ENCODE measurements at places on chromosomes 11 and 22. TPM values are rescaled to one million over a fixed set of nuclear protein-coding genes. Genes with fewer than 3 reads are reported as not detected.

DNA sequence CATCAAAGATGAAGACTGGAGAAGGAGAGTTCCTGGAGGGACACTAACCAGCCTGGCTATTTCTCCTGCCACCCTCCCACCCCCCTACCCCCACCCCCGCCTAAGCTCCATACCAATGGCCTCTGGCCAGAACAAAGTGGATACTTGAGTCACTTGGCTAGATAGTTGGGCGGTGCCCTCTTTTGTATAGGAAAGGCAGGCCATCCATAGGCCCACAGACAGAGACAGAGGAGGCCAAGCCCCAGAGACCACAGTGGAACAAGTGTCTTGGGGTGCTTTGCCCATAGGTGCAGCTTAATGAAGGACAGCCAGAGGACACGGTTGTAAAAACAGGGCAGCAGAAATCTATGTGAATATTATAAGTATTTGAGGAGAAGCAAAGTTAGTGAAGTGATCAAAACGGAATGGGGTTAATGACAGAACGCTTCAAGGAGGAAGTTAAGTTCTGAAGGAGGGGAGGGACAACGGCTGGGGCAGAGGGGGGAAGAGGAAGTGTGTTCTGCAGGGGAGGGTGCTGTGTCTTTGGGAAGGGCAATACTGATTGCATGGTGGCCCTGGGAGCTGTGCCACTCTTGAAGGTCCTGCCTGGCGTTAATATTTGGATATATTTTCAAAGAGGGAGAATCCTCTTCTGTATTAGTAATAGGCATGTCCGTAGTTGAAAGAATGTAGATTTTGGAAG, 32.7 kb downstream of the FLI1 start:
- peak overlapping the region; percentile 56 for H3K27ac ChIP-seq
- H3K27me3 ChIP-seq, result no peaks in the 10 kb centered on the region
- peaks cover 50% of the 10 kb centered on the region for H3K4me1 ChIP-seq
- H3K4me3 ChIP-seq, result no peak overlapping the region
- no peaks in the 10 kb centered on the region for H3K36me3 ChIP-seq

DNA sequence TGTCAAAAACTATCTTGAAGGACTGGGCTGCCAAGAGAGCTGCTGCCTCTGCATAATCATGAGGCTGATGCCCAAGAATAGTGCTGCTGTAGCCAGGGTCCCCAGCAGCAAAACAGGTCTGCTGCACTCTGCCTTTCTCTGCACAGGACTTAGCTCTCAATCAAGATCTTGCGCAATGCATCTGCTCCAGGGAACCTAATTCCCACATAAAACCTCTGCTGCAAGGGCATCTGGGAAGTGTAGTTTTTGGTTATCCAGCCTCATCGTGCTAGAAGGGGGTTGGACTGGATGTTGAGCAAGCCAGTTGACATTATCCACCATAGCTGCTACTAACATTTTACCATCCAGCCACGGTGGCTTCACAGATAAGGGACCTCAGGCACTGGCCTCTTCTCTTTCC, 192.7 kb downstream of the C11orf91 start:
- H3K4me1 ChIP-seq, result no peaks in the 10 kb centered on the region
- no peak overlapping the region for H3K4me3 ChIP-seq
- H3K27ac ChIP-seq, result no peak overlapping the region
- DNase-seq, result no peak
- H3K27me3 ChIP-seq, result no peaks in the 10 kb centered on the region

DNA sequence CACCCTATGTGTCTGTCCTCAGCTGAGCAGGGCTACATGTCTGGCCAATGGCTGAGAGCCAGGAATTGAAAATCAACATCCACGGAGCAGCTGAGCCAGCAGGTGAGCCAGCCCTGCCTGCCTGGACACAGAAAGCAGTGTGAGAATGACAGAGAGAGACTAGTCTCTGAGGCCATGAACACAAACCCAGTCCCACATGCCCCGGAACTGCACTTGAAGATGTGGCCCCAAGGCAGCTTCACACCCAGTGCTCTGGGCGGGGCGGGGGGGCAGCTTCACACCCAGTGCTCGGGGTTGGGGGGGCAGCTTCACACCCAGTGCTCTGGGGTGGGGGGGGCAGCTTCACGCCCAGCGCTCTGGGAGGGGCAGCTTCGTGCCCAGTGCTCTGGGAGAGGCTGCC, 37.6 kb downstream of the TRMU start:
- no peaks in the 10 kb centered on the region for H3K4me1 ChIP-seq
- no peaks in the 10 kb centered on the region for H3K27me3 ChIP-seq
- no peak for DNase-seq
- H3K36me3 ChIP-seq, result no peaks in the 10 kb centered on the region
- H3K4me3 ChIP-seq, result no peak overlapping the region

GRCh38 chr11:98630736-98631135, 390.0 kb upstream of the CNTN5 start:
- no peaks in the 10 kb centered on the region for H3K4me1 ChIP-seq
- H3K4me3 ChIP-seq, result no peak overlapping the region
- no peaks in the 10 kb centered on the region for H3K27me3 ChIP-seq

Gene CCDC188
- total RNA-seq, result not detected

Gene SAA1
- not detected for total RNA-seq

DNA sequence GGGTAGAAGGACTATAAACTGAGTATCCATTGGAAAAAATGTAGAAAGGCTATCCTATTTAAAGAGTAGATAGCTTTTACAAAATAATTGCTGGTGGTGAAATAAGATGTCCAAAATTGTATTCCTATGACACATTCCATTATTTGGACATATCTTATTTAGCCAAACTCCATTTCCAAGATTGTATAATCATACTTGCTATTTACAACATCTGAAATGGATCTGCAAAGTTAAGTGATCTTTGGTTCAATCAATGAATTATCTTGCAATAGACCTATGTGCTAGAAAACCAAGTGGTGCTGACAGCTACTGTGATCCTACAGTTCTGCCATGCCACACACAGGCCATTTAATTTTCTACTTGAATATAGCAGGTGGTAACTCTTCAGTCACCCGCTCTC, 11.0 kb upstream of the BLID start:
- H3K4me3 ChIP-seq, result no peak overlapping the region
- H3K4me1 ChIP-seq, result no peaks in the 10 kb centered on the region
- H3K27ac ChIP-seq, result no peak overlapping the region
- H3K27me3 ChIP-seq, result no peaks in the 10 kb centered on the region
- H3K36me3 ChIP-seq, result no peaks in the 10 kb centered on the region
- DNase-seq, result no peak

- H3K36me3 ChIP-seq, result no peaks in the 10 kb centered on the region
- DNase-seq, result no peak
- H3K4me1 ChIP-seq, result no peaks in the 10 kb centered on the region
- no peaks in the 10 kb centered on the region for H3K27me3 ChIP-seq
Observed at GRCh38 chr11:8207080-8208000, 38.5 kb upstream of the RIC3 start.

DNA sequence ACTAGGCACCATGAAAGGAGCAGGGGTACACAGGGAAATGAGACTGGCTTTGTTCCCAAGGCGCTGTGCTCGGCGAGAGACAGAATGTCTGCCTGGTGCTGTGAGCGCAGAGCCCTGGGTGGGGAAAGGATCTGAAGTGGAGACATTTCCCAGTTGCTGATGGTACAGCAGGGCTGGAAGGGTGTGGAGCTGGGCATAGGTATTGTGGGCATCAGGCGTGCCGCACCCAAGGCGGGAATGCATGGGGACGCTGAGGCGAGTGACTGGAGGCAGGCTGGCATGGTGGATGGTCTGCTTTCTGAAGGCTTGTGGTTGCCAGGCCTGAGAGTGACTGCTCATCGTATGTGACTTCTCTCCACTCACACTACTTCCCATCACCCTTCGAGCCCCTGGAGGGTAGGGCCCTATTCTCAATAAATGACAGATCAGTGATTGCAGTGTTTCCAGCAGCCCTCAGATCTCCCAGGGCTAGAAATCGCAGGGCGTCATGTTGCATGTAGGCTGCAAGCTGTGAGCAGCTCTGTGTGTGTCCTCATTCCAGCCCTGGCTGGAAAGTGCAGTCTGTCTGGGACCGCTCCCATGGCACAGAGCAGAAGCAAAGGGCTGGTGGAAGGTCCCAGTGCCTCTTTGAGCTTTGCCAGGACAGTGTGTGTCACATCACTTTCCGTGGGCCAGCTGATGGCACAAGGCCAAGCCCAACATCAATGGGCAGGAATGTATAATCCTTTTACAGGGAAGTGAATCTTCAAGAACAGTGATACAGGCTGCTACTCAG, 67.7 kb downstream of the TBC1D22A start:
- no peak overlapping the region for H3K4me3 ChIP-seq
- no peaks in the 10 kb centered on the region for H3K36me3 ChIP-seq
- H3K4me1 ChIP-seq, result peaks cover 30% of the 10 kb centered on the region
- no peak overlapping the region for H3K27ac ChIP-seq
- no peak for DNase-seq

Gene SESN3
- 52.8 TPM for total RNA-seq

Gene RIC3
- total RNA-seq, result 2.8 TPM

GRCh38 chr11:2178906-2179494, 7.4 kb upstream of the TH start:
- no peak overlapping the region for H3K4me3 ChIP-seq
- DNase-seq, result no peak
- H3K36me3 ChIP-seq, result no peaks in the 10 kb centered on the region

GRCh38 chr22:28180804-28181731, 262.0 kb upstream of the PITPNB start:
- no peak for DNase-seq
- H3K4me3 ChIP-seq, result no peak overlapping the region
- H3K27ac ChIP-seq, result no peak overlapping the region
- H3K4me1 ChIP-seq, result no peaks in the 10 kb centered on the region
- H3K36me3 ChIP-seq, result no peaks in the 10 kb centered on the region
- no peaks in the 10 kb centered on the region for H3K27me3 ChIP-seq

- peaks cover 8% of the 10 kb centered on the region for H3K4me1 ChIP-seq
- no peak overlapping the region for H3K4me3 ChIP-seq
- peak; percentile 70 for DNase-seq
Observed at GRCh38 chr22:18060646-18061620, 16.9 kb upstream of the PEX26 start.

- H3K4me1 ChIP-seq, result peaks cover 5% of the 10 kb centered on the region
- no peak for DNase-seq
- H3K27me3 ChIP-seq, result no peaks in the 10 kb centered on the region
Observed at GRCh38 chr22:20012741-20013331, 3.8 kb downstream of the ARVCF start.

DNA sequence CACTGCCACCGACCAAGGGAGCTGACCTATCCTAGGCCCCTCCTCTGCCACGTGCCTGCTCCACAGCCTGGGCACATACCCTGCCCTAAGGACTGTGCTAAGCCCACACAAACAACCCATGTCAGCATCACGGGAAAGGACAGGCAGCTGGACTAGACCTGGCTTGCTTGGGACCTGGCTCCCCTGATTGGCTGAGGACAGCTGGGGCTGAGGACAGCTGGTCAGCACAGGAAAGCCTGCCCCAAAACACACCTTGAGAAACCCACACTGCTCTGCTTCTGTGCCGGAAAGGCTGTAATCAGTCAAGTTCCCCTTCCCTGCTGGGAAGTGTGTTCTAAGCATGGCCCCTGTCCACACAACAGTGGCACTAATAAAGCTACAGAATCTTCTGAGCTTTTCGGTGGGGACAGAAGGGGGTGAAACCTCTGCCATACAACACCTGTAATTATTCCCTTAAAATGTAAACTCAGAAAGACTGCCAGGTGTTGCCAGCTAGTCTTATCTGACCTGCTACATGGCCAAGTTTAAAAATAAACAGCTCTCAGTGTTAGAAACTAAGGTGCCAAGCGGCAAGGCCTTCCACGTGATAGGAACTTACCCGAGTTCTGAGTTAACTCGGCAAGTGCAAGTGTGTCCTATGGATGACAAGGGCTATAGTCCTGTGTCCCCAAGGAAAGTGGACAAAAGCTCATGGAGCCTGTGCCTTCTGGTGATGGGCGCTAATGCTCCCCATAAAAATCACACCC, 35.7 kb upstream of the ARFGAP3 start:
- H3K4me1 ChIP-seq, result no peaks in the 10 kb centered on the region
- no peak for DNase-seq
- H3K27ac ChIP-seq, result peak overlapping the region; percentile 18
- no peaks in the 10 kb centered on the region for H3K36me3 ChIP-seq

DNA sequence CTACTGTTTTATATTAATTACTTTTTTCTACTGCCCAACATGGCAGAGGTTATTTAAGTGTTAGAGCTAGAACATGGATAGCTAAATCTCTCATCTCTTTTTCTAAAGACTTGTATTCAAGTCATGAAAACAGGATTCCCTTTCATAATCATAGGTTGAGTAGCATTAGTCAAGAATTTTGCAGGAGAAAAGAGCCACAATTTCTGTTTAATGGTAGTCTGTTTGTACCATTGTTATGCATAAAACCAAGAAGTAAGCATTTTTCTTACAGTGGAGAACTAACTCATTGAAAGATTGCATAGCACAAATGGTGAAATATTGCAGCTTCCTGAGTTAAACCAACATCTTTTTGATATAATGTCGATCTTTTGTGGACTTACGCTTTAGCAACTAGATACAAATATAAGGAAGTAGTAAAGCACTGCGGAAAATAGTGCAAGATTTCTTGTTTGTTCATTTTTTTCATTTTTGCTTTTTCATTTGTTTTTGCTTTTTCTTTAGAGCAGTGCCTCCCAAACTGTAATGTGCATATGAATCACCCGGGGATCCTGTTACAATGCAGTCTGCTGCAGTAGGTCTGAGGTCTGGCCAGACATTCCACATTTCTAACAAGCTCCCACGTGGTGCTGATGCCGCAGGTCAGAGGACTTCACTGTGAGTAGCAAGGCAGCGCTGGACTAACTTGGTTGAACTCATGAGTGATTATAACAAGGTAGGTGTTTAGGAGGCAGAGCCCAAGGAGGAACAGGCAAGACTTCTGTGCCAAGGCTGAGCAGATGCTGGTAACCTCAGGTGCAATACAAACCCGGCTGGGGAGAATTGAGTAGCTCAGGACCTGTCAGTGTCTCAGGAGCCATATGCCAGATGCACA, 4.6 kb downstream of the ETS1 start:
- H3K27ac ChIP-seq, result no peak overlapping the region
- no peak for DNase-seq
- H3K36me3 ChIP-seq, result no peaks in the 10 kb centered on the region
- H3K4me3 ChIP-seq, result no peak overlapping the region

DNA sequence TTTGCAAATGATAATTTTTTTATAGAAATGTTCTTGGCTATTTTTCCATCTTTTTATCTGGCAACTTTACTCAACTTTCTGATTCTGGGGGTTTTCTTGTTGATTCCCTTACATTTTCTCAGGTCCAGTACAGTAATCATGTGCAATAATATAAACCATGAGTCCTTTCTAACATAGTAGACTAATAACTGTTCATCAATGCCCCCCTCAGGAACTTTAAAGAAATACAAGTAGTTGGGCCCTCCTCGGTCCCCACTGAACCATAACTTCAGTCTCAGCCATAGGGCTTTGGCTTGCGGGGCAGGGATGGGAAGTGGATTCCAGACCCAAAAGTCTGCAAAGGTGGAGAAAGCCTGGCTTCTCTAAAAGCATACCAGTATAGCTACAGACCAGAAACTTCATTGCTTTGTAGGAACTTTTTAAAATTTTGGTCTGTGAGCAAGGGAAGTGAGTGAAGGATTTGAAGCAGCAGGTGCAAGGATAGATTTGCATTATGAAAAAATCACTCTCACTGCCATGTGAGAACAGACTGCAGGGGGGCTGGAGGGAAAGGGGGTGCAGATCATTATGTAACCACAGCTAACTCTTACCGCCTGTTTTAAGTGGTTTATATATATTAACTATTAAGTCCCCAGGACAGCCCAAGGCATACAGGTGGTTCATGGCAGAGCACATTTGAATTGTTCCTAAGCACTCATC, 10.4 kb upstream of the TUB start:
- no peak for DNase-seq
- H3K4me3 ChIP-seq, result no peak overlapping the region
- H3K27ac ChIP-seq, result no peak overlapping the region
- H3K27me3 ChIP-seq, result no peaks in the 10 kb centered on the region
- no peaks in the 10 kb centered on the region for H3K36me3 ChIP-seq

- H3K4me1 ChIP-seq, result no peaks in the 10 kb centered on the region
- no peak overlapping the region for H3K27ac ChIP-seq
- no peaks in the 10 kb centered on the region for H3K36me3 ChIP-seq
Observed at GRCh38 chr22:32583921-32584335, 109.3 kb downstream of the FBXO7 start.

Gene DNAJB13
- total RNA-seq, result 4.4 TPM

Gene KCNK7
- 2.5 TPM for total RNA-seq
